ENCODE measurements at places on chromosomes 13 and 19.

GRCh38 chr19:46303691-46304397, 7.0 kb downstream of the HIF3A start:
- DNase-seq: no peak

- peak; percentile 69 for DNase-seq
Measured at GRCh38 chr19:48933382-48933932, at the start of gene DHDH. DHDH (plus strand) TSS chr19:48933699; CDS start chr19:48933722, 23 bp downstream.

- no peak for DNase-seq
Measured at GRCh38 chr19:49712397-49712859, 21.5 kb downstream of the CPT1C start.

- DNase-seq: no peak
Measured at GRCh38 chr19:42634409-42635232, 39.9 kb upstream of the CEACAM8 start.

DNA sequence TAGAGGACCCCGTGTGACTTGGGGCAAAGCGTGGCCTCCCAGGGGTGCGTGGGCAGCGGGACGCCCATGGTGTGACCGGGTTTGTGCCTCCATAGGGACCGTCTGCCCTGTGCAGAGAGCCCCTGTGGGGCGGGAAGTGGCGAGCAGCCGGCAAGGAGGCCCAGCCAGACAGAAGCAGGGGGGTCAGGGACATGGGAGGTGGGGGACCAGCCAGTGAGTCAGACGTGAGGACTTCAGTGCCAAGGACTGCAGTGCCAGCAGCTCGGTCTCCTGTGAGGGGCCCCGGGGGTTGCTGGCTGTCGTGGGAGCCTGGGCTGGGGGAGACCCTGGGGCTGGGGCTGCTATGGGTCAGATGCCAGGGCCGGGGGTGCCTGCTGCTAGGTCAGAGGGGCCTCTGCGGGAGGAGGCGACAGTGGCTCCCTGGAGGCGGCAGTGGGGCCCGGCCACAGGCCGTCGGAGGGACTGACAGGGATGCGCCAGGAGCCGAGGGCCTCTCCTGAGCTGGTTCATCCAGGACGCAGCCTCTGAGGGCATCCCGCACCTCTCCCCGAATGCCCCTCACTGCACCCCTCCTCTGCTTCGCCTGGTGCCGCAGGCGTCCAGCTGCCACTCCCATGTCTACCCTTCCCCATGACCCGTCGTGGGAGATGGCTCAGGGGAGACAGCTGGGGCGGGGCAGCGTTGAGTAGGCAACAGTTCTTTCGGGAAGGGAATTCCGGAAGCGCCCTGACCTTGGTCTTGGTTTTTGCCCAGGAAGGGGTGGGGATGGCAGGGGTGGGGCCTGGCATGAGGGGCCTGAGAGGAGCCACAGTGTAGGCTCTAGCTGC, 80.0 kb downstream of the KDM4B start:
- no peak for DNase-seq

DNA sequence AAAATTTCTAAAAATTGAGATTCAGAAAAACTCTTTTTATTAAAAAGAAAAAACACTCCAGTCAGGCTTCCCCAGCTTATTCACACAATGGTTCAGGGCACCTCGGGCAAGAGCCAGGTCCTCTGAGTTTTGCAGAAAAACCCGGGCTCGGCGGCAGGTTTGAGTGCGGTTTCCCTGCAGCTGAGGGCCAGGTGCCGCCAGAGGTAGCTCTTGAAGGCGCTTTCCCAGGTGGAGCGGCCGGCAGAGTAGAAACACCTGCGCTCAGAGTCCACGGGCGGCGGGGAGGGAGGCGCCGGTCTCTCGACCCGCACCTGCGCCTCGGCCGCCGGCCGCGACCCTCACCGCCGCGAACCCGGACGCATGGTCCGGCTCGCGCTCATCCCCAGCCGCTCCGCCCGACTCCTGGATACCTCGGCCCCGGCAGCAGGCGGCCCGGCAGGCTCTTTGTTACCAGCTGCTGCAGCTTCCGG, 444 bp downstream of the PROSER1 start:
- DNase-seq: no peak

DNA sequence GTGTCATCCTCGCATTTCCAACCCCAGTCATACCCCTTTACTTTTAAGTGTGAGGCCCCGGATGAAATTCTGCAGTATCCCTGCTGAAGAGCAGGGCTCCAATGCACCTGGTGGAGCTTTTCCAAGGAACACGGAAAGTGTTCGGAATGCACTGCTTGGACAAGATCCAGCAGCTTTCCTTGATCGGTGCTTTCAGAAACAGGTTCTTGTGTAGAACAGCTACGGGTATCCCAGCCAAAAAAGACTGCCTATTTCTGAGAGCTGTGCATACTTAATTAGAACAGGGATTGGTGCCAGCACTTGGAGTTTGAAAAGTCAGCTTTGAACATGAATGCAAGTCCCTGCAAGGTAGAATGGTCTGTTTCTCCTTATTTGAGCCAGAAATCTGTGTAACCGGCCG, 87.2 kb upstream of the C1QTNF9B start:
- no peak for DNase-seq

DNA sequence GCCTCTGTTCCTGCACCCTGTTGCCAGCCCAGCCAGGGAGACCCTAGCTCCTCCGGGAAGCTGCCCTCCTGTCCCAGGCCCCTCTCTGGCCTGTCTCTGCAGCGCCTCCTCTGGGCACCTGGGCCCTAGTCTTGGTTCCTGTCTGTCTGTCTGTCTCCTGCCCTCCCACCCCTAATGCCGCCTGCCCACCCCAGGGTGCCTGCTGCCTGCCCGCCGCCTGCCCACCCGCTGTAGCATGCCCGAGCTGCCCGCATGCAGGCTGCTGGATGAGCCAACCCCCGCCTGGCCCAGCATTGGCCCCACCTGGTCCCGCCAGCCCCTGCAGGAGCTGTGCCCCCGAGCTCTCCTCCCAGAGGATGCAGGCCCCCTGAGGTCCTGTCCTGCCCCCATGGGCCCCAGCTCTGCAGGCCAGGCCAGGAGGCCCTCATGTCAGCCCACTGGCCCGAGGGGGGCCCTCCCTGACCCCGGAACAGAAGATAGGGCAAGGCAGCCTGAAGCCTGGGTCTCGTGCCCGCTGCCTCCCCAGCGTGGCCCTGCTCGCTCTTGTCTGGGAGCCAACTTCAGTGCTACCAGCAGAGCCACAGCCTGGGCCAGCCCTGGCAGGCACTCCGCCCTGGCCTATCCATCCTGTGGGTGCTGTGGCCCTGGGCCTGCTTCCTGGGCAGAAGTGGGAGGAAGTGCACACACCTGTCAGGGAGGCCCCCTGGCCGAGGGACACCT, 5.2 kb downstream of the MAP2K7 start:
- no peak for DNase-seq

DNA sequence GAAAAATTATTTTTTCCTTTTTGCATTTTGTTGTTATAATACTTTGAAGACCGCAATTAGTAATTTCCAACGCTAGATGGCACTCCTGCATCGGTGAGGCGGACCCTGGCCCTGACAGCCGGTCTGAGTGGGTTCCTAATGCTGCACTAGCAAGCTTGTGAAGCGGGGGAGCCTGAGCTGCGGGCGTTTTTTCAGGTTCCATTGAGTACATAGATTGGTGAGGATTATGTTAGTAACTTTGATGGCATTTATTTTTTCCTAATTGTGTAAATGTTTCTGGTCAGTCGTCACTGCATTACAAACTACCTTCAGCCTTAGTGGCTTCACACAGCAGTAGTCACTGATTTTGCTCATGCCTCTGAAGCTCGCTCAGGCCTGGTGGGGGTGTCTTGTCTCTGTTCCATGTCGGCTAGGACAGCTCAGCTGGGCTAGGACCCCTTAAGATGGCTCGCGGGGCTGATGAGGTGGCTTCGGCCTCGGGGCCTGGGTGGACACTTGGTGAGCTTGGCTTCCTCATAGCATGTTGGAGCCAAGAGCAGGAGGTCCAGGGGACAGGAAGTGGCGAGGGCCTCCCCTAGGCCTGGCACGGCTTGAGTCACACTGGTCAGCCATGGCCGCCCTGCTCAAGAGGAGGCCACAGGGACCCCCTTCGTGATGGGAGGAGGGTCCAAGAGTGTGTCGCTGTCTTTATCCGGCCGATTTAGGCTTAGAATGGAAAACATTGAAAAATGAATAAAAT, 25.0 kb downstream of the ERCC5 start:
- no peak for DNase-seq

DNA sequence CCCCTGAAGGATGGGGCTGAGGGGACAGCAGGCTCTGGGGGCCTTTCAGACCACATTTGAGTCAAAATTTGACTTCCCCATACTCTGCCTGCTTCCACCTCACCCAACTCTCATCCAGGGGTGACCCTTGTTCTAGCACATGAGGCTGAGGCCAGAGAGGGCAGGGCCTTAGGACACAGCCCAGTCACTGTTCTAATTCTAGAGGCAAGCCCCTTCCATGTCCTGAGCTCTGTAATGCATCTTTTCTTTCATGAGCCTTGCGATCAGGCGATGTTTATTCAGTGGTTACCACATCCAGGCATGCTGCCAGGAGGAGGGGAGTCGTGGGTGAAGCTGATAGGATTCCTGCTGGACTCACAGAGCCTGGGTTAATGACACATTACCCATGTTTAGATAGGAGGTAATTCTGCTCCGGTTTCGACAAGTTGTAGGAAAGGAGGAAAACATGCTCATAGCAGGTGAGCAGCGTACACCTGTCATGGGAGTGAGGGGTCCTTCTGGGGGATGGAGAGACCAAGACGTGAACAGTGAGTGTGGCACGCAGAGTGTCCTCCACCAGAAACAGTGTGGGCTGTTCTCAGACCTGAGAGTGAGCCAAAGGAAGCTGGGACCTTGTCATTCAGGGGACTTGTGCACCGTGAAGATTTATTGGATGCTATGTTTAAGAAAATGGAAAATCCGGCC, 9.3 kb downstream of the RPS9 start:
- DNase-seq: no peak

GRCh38 chr19:40889366-40889765, 7.3 kb upstream of the CYP2A7 start:
- no peak for DNase-seq

GRCh38 chr19:33376423-33376822, 2.9 kb downstream of the CEBPG start:
- DNase-seq: no peak

DNA sequence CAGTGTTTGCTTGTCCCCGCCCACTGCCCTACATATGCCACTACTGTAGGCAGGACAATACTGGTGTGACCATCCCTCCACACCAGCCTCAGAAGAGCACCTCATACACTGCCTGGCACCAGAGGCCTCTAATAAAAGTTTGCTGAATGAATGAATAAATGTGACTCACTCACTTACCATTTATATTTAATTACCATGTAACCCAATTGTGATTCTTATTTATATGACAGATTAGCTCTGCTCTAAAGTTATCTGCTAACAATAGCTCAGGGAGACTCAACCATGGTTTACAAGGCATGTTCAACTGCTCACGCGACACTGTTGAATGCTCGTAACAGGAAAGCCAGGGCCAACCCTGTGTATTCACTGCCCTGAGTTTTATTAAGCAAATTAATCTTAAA, 66.0 kb upstream of the DOCK9 start:
- no peak for DNase-seq
